ENCODE measurements at places on chromosomes 16 and 17.

DNA sequence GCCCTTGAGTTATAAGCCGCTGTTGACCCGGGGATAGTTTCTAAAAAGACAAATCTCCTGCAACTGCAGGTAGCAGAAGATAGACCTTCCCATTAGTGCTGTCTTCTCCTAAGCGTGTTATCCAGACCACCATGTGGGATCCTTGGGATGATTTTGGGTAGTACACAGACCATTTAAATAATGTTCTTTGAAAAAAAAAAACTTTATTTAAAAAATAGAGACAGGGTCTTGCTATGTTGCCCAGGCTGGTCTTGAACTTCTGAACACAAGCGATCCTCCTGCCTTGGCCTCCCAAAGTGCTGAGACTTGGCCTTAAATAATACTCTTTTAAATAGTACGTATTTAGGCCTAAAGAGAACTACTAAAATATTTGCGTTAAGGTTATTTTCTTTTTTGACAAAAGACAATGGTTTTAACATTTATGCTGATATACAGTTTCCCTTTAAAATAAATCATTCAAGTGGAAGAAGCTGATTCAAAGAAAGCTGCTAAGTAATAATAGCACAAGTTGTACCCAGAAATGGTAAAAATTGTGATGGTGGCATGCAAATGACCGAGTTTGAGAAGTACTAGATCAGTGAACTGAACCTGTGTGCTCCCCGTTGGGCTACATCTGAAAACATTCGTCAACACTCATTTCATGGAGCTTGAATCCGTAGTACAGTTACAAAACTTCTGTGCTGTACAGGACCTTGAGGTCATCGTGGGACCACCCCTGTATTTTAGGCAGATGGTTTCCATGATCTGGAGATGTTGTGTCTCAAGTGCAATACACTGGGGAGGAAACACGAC, 24.0 kb downstream of the SMARCE1 start:
- no peak for DNase-seq

GRCh38 chr16:25608002-25608401, 83.8 kb upstream of the HS3ST4 start:
- no peak for DNase-seq

DNA sequence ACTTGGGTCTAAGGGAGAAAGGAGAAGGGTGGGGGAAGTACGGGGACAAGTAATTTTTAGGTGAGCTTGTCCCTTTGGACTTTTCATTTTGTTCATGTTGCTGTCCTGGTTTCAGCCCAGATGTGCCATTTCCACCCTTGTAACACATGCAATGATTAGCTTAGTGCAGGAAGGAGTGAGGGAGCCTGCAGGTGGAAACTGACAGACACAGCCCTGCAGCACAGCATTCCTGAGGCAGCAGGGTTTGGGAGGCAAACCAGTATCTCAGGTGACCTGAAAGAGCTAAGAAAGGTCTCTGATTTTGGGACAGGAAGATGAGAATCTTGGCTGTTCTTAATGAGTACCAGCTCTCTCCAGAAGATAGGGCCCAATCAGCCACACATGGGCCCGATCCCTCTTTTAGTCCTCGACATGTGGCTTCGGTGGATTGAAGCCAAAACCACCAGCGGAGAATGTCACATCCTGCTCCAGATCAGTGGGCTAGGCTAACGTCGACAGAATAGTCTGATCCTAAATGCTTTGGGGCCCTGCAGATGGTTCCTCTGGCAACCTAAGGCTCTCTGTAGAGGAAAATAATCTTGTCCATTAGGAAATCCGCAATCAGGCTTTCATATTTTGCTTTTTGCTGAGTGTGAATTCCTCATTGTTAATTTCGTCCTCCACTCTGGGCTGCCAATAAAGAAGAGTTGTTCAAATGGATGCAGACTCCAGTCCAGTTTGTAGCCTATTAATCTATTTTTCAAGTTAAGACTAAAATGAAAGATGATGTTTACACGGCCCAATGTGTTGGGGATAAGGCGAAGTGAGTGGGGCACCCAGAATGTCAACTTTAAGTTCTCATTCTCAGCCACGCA, 3.8 kb upstream of the RNF157 start:
- DNase-seq: no peak

- DNase-seq: no peak
Observed at GRCh38 chr16:6032438-6032837, 934.8 kb upstream of the EEF2KMT start.

GRCh38 chr17:38379448-38379847, 27.8 kb downstream of the SOCS7 start:
- no peak for DNase-seq

- no peak for DNase-seq
Observed at GRCh38 chr16:66479661-66480264, 52.7 kb downstream of the BEAN1 start.

DNA sequence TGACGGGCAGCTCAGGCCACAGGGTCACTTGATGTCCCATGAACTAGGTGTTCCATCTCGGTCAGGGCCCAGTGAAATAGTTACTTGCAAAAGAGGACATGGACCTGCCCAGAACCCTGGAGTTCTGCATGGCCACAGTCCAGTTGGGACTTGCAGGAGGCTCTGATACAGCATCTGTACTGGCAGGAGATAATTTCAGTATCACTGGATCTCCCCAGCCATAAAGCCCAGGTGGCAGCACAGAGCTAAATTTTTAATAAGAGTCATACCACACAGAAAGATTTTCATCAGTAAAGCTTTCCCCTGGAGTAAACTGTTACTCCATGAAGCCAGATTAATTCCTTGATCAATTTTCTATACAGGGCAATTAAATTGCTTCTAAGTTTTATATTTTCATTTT, 18.0 kb upstream of the SLC16A5 start:
- peak; percentile 56 for DNase-seq

- peak; percentile 66 for DNase-seq
Observed at GRCh38 chr16:1989209-1990100, at the start of gene SYNGR3. Gene SYNGR3, plus strand, starts transcription at chr16:1989970. Its CDS starts 133 bp downstream, at chr16:1990103.

GRCh38 chr16:68754084-68754792, 17.1 kb downstream of the CDH1 start:
- no peak for DNase-seq

DNA sequence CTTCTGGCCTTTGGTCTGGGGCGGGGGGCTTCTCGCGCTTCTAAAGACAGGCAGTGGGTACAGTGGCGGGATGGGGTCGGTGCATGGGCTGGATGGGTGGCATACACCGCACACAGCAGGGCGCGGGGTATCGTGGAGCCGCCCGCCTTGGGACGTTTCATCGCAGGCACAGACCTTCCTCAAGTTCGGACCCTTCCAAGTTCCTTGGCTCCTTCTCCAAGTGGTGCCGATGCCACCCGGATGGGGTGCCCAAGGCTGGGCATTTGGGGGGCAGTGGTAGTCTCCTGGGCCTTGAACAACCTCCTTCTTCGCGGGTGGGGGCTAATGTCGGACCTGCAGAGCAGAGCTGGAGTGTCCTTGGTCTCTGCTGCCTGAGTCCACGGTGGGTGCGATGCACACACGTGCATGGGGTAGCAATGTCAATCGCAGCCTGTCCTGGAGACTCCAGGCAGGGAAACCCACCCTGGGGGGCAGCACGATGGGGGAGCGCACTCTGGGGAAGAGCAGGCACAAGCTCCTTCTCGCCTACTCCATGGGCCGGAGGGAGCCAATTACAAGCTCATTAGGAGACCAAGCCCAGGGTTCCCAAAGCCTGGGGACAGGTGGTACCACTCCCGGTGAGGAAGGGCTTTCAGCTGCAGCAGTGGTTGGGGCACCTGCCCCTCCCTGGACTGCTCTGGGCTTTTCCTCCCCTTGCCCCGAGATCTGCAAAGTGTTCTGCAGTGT, 686 bp upstream of the MTSS2 start:
- DNase-seq: no peak

DNA sequence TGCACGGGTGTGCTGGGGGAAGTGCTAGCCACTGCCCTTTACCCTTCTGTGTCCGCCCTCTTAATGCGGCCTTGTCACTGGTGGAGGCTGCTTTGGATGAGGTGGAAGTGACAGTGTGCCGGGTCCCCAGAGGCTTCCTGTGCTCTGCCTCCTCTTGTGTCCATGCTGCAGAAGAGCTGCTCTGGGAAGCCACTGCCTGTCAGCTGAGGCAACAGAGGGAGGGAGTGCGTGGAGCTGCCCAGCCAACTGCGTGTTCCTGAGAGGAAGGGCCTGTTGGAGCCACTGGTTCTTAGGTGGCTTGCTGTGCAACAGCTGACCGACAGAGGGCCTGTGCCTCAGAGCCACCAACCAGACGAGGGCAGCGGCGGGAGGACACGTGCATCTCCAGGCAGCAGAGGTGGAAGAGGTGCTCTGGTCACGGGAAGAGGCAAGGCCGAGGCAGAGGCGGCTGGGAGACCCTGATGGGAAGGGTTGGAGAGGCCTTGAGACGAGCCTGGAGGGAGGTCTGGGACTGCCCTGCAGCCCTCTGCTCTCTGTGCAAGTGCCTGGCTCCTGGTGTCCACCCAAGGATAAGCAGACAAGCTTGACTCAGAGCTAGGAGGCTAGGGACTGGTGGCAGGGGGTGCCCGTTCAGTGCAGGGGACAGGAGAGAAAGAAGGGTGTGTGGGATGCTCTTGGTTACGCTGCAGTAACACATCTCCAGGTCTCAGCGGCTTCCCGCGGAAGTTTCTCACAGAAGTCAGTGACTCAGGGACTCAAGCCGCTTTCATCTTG, 25.4 kb downstream of the B9D1 start:
- no peak for DNase-seq

- peak; percentile 41 for DNase-seq
Observed at GRCh38 chr17:58527949-58528348, 13.5 kb upstream of the MTMR4 start.

GRCh38 chr16:29645694-29646187, 17.3 kb upstream of the SPN start:
- no peak for DNase-seq

DNA sequence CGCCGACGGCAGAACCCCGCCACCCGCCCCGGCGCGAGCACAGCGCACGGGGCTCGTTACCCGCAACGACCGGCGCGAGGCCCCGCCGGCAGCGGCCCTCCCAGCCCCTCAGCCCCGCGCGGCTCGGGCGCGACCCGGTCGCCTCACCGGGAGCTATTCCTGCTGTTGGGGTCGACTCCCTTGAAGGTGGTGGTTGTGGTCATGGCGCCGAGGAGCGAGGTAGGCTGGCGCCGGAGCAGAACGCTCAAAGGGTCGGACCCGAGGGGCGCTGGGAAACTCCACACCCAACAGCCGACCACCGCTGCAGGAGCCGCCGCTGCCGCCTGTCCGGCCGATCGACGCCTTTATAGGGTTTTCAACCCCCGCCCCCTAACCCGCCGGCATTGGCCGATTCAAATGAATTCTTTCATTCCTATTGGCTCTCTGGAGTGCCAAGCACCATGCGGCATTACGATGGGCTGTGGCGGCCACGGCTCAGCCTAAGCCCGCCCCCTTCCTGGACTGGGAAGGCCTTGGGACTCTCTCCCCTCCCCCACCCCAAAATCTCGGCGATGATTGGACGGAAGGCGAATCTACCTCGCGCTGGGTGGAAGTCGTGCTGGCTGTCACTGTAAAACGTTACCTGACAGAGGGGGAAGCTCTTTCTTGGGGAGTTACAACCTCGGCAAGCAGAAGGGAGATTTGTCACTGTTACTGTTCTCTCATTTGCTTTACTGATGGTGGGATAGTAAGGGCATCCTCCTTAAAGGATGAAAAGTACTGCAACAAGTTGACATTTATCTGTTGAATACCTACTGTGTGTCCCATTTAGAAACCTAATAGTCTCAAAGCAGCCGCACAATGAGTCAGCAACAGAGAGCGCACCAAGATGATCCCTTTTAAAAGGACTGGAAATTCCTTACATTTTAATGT, at the start of gene JPT1:
JPT1 (minus strand) TSS at position 318 of the 912 bp plus-strand sequence; CDS start at position 203, 115 bp downstream.
- peak; percentile 99 for DNase-seq

DNA sequence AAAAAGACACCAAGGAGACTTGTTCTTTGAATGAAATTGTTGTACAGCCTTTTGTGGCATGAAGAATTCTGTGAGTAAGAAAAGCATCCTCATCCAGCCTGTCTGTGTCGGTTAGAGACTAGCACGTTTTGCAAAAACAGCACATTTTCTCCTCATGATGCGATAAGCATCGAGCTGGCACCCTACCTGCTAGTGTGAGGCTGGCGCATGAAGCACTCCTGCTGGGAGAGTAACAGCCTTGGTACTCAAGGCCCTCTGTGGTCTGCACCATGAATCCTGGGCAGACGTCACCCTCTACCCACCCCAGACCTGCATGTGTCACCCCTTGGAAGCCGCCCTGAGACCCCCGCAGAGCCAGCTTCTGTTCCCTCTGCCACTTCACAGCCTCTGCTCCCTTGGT, 92.6 kb upstream of the TMEM132E start:
- DNase-seq: no peak

- DNase-seq: no peak
Observed at GRCh38 chr16:30459456-30459855, 13.1 kb upstream of the ITGAL start.

GRCh38 chr16:88069397-88070168, 118.3 kb downstream of the BANP start:
- no peak for DNase-seq

- DNase-seq: peak; percentile 81
Observed at GRCh38 chr17:42363767-42364585, 24.3 kb downstream of the STAT3 start.

- DNase-seq: no peak
Observed at GRCh38 chr17:36946726-36947091, 2.0 kb upstream of the AATF start.

GRCh38 chr17:22303865-22304264, 611.5 kb downstream of the KCNJ18 start:
- DNase-seq: no peak

- DNase-seq: no peak
Observed at GRCh38 chr16:34803683-34804416, 1344.4 kb downstream of the TP53TG3F start.

DNA sequence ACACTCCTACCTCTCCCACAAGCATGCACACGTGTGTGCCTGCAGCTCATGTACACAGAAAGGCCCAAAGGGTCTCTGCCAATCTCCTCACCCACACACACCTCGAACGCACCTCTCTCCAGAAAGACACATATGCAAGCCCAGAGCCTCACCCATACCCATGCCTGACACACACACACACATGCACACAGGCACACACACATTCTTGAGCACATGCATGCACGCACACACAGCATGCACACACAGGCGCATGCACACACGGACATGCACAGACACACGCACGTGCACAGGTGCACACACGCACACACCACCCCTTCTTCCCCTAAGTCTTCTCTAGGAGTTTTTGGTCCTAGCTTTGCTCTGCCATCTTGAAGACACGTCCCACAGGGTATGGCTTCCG, 48.7 kb upstream of the CACNG4 start:
- no peak for DNase-seq

- no peak for DNase-seq
Observed at GRCh38 chr16:66020046-66020445, 346.4 kb upstream of the CDH5 start.

DNA sequence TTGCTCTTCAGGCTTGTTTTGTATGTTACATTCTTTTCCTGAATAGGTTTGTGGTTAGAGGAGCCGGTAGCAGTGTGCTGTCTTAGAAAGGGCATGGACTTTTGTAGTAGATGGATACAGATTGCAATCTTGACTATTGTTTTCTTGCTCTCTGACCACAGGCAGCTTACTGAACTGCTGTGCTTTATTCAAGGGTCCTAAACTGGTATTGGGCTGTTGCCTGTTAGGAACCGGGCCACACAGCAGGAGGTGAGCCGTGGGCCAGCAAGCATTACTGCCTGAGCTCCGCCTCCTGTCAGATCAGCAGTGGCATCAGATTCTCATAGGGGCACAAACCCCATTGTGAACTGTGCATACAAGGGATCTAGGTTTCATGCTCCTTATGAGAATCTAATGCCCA, 373.9 kb downstream of the CPPED1 start:
- no peak for DNase-seq

- no peak for DNase-seq
Observed at GRCh38 chr16:28208824-28209223, 2.9 kb downstream of the XPO6 start.

GRCh38 chr16:17368446-17368845, 102.3 kb downstream of the XYLT1 start:
- no peak for DNase-seq
